Neural crest cell (in vitro differentiated cells): ENCODE measurements at places on chromosomes 7 and 10. TPM values are rescaled to one million over a fixed set of nuclear protein-coding genes. Genes with fewer than 3 reads are reported as not detected.

Gene ZNF783
- total RNA-seq = 15.3 and 18.0 TPM in 2 replicates

- no peak overlapping the region for H3K27ac ChIP-seq
- no peak for DNase-seq
- peaks cover 24% of the 10 kb centered on the region for H3K4me1 ChIP-seq
- peaks cover 8% of the 10 kb centered on the region for H3K36me3 ChIP-seq
Measured at GRCh38 chr7:110522061-110522760, 568.7 kb upstream of the LRRN3 start.

DNA sequence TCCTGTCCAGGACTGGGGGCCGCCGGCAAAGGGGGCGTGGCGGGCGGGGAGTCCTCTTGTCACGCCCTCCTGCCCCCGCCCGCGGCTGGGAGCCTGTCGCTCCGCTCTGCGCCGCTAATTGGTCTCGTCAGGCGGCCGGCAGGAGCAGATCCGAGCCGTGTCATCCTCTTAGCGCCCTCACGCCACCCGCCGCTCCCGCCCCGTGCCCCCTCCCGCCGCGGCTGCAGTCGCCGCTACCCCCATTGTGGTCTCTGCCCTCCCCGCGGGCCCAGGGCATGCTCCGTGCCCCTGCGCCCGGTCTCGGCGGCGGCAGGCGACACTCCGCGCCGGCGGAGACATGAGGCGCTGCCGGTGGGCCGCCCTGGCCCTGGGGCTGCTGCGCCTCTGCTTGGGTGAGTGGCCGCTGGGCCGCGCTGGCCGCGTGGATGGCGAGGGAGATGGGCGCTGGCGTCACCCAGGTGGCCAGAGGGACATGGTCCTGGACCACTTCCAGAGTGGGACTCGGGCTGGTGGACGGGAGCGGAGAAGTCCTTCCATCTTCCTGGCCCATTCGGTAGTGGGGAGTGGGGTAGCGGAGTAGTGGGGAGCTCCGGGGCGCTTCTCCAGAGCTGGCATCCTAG lies at the start of gene CDHR1:
CDHR1 (plus strand) TSS at position 114 of the 620 bp plus-strand sequence; CDS start at position 338, 224 bp downstream.
- no peak within 1 kb of the TSS for H3K27ac ChIP-seq
- H3K4me1 ChIP-seq = no peaks in the 10 kb centered on the region
- DNase-seq = peak; percentile 26
- peaks cover 19% of the 10 kb centered on the region for H3K27me3 ChIP-seq
- H3K4me3 ChIP-seq = peak within 1 kb of the TSS; percentile 81

Gene TUBAL3
- not detected in 2 replicates for total RNA-seq

DNA sequence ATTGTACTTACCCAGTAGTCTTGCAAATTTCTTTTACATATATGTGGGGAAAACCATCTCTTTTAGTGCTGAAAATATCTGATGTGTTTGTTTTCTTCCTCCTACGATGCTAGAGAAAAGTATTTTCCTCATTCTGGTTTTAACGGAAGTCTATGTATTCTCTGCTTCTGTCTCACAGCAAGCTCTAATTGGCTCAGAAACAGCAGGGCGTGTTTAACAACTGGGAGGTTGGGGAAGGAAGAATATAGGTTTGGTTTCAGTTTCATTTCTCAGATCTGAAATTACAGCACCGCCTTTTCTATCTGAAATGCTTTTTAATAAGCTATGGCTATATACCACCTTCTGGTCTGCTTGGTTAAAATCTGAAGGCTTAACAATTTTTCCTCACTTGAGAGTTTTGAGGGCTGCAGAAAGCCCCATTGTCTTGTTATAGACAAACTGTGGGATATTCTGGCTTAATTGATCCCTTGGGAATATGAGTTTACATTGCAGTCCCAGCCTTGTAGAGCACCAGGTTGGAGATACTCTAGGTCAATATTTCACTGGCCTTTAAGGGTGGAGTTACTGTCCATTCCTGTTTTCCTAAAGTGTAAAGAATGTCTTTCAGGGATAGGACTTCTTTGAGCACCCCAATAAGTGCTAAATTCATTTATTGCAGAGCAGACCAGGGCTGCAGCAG lies at the start of gene SAMD9:
SAMD9 (minus strand) TSS at position 128 of the 679 bp plus-strand sequence. CDS start 11,882 bp downstream, outside the sequence.
- no peaks in the 10 kb centered on the region for H3K36me3 ChIP-seq
- H3K4me1 ChIP-seq = no peaks in the 10 kb centered on the region
- DNase-seq = no peak
- H3K27ac ChIP-seq = no peak within 1 kb of the TSS

- H3K27ac ChIP-seq = no peak overlapping the region
- no peaks in the 10 kb centered on the region for H3K27me3 ChIP-seq
- H3K36me3 ChIP-seq = no peaks in the 10 kb centered on the region
- peaks cover 36% of the 10 kb centered on the region for H3K4me1 ChIP-seq
Measured at GRCh38 chr10:101832325-101832771, 11.3 kb downstream of the KCNIP2 start.

Gene SLC13A1
- total RNA-seq = not detected in 2 replicates

Gene SEMA3E
- total RNA-seq = 0.09 and 0.41 TPM in 2 replicates

DNA sequence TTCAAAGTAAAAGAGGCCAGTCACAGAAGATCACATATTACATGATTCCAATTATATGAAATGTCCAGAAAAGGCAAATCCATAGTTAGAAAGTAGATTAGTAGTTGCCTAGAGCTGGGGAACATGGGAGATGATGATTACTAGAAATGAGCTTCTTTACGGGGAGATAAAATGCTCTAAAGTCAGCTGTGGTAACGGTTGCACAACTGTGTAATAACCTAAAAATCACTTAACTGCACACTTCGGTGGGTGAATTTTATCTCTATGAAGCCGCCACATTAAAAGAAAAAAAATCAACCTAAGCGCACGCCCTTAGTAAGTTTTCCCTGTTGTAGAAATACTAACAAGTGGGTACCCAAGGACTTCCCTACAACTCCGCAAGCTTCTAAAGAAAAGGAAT lies 15.9 kb downstream of the XRCC2 start:
- H3K27ac ChIP-seq = no peak overlapping the region
- H3K4me1 ChIP-seq = peaks cover 4% of the 10 kb centered on the region
- H3K36me3 ChIP-seq = peaks cover 26% of the 10 kb centered on the region
- no peak for DNase-seq
- no peaks in the 10 kb centered on the region for H3K27me3 ChIP-seq

DNA sequence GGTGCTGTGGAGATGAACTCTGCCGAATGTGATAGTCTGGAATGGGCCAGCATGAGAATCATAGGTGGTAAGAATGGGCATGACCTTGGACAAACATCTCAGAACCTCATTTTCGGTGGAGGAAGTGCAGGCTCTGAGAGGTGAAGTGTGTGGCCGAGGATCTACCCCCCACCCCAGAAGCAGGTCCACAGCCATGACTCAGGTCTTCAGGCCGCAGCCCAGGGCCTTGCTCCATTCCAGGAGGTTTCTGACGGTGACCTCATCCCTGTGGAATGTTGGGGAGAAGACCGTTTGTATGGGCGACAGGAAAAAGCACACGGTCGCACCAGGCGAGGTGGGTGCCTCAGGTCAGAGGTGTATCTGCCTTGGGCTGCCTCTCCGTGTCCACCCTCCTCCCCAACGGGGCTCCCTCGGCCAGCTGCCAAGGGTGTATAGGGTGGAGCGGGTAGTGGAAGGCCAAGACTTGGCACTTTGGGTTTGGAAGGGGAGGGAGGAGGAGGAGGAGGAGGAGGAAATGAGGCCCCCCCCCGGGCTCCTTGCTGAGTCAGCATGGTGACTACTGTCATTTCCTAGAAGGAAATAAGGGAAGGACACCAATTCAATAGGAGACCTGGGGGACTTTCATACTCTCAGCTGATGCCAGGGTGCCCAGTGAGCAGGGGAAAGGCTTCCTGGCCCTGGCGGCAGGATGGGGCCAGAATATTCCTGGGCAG lies 168.0 kb upstream of the RHEB start:
- no peak overlapping the region for H3K4me3 ChIP-seq
- H3K36me3 ChIP-seq = no peaks in the 10 kb centered on the region
- H3K27ac ChIP-seq = no peak overlapping the region
- no peaks in the 10 kb centered on the region for H3K27me3 ChIP-seq
- peaks cover 14% of the 10 kb centered on the region for H3K4me1 ChIP-seq
- DNase-seq = no peak

Gene BMPER
- total RNA-seq = not detected in 2 replicates

GRCh38 chr10:124657806-124658205 lies 86.4 kb downstream of the FAM53B start:
- H3K27ac ChIP-seq = no peak overlapping the region
- peaks cover 10% of the 10 kb centered on the region for H3K4me1 ChIP-seq
- no peak for DNase-seq
- no peak overlapping the region for H3K4me3 ChIP-seq
- no peaks in the 10 kb centered on the region for H3K27me3 ChIP-seq

DNA sequence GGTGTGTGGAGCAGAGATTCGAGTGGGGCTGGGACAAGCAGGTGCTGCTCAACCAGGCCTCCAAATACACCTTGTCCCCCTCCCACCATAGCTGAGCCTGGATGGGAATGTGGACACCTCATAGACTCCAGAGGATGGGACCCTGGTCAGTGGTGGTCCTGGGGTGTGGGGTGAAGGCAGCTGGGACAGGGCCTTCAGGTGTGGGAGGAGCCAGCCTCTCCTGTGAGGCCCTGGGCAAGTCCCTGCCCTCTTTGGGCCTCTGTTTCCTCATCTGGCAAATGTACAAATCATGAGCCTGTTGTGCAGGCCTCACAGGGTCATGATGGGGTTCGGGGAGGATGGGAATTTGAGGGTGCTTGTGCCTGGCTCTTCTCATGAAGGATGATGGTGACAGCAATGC lies 362.9 kb upstream of the NUPR2 start:
- DNase-seq = no peak
- no peaks in the 10 kb centered on the region for H3K4me1 ChIP-seq
- no peak overlapping the region for H3K4me3 ChIP-seq

DNA sequence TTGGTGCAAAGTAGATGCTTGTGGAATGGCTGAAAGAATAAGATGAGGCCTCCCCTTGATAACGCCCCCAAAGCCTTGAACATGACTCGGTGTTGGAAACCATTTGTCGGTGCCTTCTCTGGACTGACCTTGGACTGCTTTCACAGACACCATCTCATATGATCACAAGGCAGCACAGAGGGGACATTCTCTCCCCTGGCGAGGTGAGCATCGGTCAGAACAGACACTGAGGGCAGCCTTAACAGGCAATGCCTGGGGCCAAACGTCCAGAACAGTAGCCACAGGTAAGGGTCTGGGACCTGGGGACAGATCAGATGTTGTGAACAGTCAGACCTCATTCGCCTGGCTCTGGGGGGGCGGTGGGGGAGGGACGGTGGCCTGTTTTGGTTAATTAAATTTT lies 2.8 kb upstream of the TRRAP start:
- no peaks in the 10 kb centered on the region for H3K36me3 ChIP-seq
- no peak overlapping the region for H3K27ac ChIP-seq
- peaks cover 14% of the 10 kb centered on the region for H3K4me1 ChIP-seq
- peaks cover 33% of the 10 kb centered on the region for H3K27me3 ChIP-seq
